LHCN-M2 (cell line): ENCODE measurements at places on chromosomes 5 and 9. TPM values are rescaled to one million over a fixed set of nuclear protein-coding genes. Genes with fewer than 3 reads are reported as not detected.

CTXN3 gene
- not detected in 2 replicates for total RNA-seq

- DNase-seq, result peak; percentile 68
These were observed 828 bp downstream of the ZSWIM6 start for GRCh38 chr5:61332851-61333320.

DNA sequence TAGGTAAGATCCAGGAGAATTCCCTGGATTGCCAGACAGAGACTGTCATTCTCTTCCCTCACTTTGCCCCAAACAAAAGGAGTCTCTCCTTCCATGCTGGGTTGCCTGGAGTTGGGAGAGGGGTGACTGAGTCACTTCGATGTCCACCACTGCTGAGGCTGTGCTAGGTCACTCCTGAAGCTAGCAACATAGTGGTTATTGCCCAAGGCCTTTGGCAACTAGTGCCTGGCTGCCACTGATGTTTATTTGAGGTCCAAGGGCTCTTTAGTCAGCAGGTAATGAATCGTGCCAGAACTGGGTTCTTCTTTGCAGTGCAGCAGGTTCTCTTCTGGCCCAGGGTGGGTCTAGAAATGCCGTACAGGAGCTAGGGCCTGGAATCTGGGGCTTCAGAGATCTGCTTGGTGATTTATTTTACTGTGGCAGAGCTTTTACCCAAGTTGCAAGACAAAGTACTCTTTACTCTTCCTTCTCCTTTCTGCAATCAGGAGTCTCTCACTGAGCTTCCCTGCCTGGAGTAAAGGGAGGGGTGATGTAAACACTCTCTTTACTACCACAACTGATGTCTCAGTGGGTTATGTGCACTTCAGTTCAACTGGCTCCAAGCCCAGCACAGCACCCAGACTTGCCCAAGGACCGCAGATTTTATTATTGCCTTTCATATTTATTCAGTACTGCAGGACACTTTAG is 155.7 kb upstream of the SH3GL2 start:
- no peak for DNase-seq

FAM174A gene
- 29.2 and 39.8 TPM in 2 replicates for total RNA-seq

- DNase-seq, result no peak
These were observed 308.9 kb downstream of the SLIT3 start for GRCh38 chr5:168992016-168992415.

DNA sequence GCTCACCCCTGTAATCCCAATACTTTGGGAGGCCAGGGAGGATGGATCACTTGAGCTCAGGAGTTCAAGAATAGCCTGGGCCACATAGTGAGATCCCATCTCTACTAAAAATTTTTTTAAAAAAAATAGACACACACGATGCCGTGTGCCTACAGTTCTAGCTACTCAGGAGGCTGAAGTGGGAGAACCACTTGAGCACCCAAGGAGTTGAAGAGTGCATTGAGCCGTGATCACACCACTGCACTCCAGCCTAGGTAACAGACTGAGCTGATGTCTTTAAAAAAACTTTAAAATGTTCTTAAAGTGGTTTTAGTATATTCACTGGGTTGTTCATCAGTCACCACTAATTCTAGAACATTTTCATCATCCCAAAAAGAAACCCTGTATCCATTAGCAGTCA is 51.9 kb upstream of the RNF38 start:
- DNase-seq, result no peak

GRCh38 chr9:135281791-135282737 is 194.6 kb downstream of the OLFM1 start:
- no peak for DNase-seq

TAS2R1 gene
- not detected in 2 replicates for total RNA-seq

SLC25A2 gene
- 0.17 TPM in 1 of 2 replicates, not detected in the other for total RNA-seq

GRCh38 chr9:92988215-92988768 is 41.0 kb downstream of the FGD3 start:
- no peak for DNase-seq

- no peak for DNase-seq
These were observed 5.7 kb upstream of the LPCAT1 start for GRCh38 chr5:1529498-1529897.

DNA sequence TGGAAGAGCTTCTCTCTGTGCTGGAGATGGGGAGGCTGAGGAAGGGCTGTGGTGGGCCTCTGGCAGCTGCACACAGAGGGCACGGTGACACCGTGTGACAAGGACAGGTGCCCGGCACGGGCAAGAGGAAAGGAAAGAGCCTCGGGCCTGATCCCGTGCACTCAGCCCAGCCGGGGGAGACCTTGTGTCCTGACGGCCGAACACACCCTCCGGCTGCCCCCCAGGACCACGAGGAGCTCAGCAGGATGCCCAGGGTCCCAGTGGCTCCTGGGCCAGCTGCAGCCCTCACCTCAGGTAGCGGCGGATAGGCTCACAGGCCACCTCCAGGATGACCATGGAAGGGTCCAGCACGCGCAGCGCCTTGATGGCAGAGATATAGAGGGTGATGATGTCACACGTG is 5.5 kb downstream of the ANAPC2 start:
- no peak for DNase-seq
